ENCODE measurements at places on chromosomes 3 and 15.

GRCh38 chr3:134306320-134306719 lies 55.7 kb upstream of the RYK start:
- DNase-seq, result no peak

DNA sequence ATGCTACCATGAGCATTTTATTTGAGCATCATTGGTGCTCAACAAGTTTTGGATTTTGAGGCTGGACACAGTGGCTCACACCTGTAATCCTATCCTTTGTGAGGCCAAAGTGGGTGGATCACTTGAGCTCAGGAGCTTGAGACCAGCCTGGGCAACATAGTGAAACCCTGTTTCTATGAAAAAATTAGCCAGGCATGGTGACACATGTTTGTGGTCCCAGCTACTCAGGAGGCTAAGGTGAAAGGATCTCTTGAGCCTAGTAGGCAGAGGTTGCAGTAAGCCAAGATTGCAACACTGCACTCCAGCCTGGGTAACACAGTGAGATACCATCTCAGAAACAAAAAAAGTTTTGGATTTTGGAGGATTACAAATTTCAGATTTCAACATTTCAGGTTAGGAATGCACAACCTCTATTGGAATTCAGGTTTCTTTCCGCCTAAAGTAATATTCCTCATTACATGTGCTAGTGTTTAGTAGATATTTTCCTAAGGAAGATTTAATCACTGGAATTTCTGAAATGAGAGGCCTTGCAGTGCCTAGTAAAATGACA lies 27.6 kb downstream of the CNOT10 start:
- no peak for DNase-seq

DNA sequence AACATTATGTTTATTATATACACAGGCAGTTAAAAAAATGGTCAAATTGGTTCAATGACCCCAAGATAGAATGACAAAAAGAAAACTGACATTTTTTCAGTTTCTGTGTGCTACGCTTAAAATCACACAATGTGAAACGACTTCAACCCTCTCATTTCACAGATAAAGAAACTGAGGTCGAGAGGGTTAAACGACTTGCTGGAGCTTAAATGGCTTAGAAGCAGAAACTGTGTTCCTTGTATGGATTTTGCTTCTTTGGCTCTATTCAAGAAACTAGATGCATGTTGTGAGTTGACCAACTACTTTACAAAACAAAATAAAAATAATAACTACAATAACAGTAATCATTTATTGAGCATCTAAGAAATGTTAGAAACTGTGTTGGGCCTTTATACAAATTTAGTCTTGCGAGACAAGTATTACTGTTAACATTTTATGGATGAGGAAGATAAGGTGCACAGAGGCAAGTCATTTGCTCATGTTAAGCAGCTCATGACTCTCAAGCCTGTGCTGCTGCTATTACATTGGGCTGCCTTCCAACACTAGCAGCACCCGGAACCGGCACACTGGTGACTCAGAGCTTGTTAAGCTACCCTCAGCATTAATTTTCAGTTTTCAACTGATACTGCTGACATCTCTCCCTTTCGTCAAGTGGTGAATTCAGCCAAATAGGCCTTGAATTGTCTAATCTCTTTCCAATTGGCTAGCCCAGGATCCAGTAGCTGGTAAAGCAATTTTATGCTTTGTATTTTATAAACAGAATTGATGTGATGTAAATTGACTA lies 487.6 kb downstream of the NAALADL2 start:
- no peak for DNase-seq

DNA sequence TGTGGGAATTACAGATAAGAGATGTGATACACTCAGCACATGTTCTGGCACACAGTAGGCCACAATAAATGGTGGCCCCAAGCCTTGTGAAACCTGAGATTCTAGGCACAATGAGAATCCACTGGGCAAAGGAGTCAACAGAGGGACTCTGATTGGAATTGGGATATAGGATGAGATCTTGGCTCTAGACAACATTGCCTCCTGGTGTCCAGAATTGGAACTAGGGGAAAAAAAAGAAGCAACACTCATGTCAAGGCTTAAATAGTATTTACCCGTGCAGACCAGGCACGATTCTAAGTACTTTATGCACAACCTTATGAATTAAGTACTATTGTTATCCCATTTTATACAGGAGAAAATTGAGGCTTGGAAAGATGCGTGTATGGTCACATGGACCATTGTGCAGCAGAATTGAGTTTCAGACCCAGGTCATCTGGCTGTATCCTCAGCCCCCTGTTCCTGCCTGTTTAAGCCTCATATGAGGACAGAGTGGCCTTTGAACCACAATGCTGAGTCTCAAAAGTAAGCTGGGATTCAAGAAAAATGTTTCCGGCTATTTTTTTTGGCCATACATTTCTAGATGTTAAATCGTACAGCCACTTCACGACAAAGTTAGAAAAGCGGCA lies 124.8 kb downstream of the SV2B start:
- no peak for DNase-seq

GRCh38 chr3:63232764-63233396 lies 45.2 kb upstream of the SYNPR start:
- DNase-seq, result no peak

- DNase-seq, result no peak
These were observed 187.1 kb downstream of the ITPR1 start for GRCh38 chr3:4680227-4680691.

GRCh38 chr3:52444860-52445793 lies at the start of gene SEMA3G:
SEMA3G (minus strand) TSS chr3:52445103; CDS start chr3:52445027, 76 bp downstream.
- peak; percentile 78 for DNase-seq

DNA sequence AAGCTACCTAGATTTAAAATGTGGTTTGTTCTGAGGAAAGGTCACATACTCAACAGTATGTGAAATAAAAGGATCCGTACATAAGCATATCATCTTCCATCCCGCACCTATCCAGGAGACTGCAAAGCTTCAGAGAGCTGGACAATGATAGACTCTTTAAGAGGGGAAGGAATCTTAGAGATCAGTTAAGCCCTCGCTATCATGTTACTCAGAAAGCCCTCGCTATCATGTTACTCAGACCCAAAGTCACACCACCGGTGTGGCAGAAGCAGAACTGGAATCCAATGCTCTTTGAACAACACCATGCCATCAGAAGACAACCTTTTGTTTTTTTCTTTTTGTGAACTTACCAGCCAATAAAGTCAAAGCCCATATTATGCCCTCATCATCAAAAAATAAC lies 5.8 kb downstream of the ANO10 start:
- DNase-seq, result no peak

DNA sequence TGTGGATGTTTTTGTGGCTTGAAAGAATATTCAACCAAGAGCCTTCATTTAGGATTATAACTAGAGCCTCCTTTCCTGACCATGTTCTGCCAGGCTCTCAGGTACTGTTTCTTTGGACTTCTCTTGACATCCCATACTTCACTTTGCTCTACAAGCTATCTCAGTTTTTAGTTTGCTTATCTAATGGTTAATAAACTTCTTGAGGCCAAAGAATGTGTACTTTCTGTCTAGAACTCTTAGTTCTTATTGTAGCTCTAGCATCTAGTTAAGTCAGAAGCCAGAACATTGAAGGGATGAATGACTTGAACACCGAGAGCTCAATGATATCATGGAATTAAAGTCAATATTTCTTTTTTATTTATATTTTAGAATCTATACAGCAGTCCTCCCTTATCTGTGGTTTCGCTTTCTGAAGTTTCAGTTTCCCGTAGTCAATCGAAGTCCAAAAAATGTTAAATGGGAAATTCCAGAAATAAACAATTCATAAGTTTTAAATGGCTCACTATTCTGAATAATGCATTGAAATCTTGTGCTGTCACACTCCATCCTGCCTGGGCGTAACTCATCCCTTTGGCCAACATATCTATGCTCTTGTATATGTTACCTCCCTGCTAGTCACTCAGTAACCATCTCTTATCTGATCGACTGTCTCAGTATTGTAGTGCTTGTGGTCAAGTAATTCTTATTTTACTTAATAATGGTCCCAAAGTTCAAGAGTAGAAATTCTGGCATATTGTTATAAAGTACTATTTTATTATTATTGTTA lies 368.6 kb upstream of the RBMS3 start:
- no peak for DNase-seq

- DNase-seq, result no peak
These were observed 7.3 kb downstream of the ACOX2 start for GRCh38 chr3:58529516-58530353.

DNA sequence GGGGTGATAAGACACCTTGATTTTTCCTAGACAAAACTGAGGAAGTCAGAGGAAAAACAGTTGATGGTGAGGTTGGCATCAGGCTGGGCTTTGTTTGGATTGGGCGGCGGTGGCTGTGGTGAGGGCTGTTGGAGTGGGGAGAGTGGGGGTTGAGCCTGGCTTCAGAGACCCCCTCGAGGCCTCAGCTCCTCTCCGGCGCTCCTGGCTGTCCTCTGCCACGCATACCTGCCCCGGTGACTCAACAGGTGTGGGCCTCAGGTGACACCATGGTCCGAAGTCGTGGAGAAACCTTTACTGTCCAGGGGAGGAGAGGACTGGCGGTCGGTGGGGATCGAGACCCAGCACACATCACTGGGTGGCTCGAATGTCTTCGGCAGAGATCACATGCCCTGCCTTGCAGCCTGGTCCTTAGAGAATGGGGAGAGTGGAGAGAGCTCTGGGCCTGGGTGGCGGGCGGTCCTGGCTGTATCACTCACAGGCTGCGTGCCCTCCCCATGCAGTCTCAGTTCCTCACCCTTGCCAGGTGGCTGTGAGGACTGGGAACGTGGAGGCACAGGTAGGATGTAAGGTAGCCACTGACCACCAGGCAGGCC lies 2.6 kb downstream of the APBA2 start:
- DNase-seq, result no peak

DNA sequence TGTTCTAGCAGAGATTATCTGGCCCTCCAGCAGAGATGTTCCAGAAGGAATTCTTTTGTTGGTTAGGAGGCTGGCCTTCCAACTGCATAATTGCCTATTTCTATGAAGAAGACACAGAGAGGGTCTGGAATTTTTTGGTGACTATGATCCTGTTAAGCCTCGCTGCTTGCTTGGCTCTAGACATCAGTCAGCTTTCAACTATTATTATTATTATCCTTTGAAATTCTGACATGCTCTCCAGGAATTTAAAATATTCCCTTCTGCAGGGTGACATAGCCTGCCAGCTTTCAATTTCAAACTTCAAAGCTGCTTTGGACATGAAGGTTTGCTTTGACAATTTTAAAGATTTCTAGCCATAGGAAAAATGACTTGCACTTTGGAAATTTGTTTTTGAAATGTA lies 26.3 kb upstream of the ZNF148 start:
- DNase-seq, result no peak

DNA sequence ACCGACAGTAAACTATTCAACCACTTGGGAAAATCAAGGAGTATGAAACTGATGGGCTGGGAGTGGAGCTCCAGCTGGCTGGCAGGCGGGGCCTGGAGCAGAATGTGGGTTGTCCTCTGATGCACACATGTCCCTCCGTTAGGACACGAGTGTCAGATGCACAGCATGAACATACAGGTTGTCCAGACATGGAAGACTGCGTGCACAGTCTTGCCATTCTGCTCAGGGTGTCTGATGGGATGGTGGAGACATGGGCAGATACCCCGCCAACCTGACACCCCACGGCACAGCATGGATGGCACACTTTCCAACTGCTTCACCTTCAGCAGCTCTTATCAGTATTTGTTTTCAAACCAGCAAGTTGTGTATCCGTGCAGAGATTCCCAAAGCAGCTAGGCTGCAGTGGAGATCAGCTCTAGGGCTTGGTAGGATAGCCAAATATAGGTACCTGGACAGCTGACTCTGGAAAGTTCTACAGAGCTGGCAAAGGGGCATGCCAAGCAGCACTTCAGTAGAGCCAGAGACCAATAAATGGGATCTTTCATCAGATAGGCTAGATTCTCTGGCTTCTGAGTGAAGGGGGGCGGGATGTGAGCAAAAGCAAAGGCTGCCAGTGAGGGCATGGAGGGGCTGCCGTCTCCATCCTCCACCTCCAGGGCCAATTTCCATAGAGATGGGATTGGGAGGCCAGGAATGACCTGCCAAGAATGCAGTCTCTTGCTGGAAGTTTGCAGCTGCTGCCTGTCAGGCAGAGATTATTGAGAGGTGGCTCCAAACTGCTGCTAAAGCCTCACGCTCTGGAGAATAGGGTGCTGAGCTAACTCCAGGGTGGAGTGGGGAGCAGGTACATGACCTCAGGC lies 47.2 kb upstream of the KY start:
- no peak for DNase-seq

- no peak for DNase-seq
These were observed 2.1 kb downstream of the SEMA7A start for GRCh38 chr15:74431645-74432044.

All from T-helper 2 cell treated with Interferon-gamma antibody and Interleukin-4, amounts not matched to agents 5 μg/mL and 100 μg/mL, for 36 hours (primary cell).